ENCODE measurements at places on chromosomes 16 and 17.

GRCh38 chr17:18250708-18251107 is 7.8 kb downstream of the FLII start:
- no peak for DNase-seq

GRCh38 chr17:82297714-82298537 is 19.5 kb downstream of the CD7 start:
- DNase-seq, result peak; percentile 83

- DNase-seq, result no peak
These were observed 8.0 kb downstream of the SRSF1 start for GRCh38 chr17:57999010-57999495.

DNA sequence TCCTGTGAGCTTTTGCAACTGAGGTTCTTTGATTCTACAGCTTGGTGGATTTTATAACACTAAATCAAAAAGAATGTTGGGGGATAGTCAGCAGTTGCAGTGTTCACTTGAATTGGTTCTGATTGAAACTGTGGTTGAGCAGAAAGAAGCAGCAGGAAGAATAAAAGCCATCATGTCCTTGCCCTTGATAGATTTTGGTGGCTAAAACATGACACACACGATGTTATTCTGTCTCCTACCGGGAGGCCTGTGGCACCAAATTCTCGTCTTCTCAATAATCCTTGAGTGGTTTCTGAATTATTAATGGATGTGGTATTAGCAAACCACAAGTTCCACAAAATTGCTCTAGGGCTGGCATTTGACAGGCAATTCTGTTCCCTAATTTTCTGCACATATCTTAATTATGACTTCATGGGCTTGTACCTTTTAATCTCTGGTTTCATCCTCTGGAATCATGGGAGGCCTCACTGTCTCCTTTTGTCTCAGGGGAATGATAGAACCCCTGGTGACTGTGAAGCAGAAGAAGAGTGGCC is 338.2 kb downstream of the SNX29 start:
- no peak for DNase-seq

DNA sequence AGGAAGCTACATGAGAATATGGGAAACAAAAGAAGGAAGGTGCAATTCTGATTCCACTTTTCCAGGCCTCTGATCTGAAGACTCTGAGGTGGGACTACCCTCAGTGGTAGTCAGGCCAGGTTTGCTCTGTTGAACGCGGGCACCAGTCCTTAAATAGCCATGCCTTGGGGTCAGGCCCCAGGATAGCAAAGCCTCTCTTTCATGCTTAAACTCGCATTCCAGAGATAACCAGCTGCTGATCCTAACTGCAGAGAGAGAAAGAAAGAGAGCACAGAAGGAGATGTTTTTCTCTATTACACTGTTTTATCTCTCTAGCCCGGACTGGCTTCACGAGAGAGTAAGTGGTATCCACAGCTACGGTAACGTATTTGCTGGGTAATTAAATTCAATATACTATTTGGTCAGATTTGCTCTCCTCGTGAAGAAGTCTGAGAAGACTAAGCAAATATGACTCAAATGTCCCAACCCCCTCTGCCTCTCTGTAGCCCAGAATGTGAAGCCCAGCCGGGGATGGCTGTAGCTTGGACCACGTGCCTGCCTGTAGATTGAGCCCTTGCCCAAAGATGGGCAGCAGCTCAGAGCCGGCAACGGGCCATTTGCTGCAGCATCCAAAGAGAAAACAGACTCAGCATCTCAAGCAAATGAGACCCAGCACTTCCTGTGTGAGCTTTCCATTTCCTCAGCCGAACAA is 122.2 kb downstream of the SMG6 start:
- DNase-seq, result no peak

DNA sequence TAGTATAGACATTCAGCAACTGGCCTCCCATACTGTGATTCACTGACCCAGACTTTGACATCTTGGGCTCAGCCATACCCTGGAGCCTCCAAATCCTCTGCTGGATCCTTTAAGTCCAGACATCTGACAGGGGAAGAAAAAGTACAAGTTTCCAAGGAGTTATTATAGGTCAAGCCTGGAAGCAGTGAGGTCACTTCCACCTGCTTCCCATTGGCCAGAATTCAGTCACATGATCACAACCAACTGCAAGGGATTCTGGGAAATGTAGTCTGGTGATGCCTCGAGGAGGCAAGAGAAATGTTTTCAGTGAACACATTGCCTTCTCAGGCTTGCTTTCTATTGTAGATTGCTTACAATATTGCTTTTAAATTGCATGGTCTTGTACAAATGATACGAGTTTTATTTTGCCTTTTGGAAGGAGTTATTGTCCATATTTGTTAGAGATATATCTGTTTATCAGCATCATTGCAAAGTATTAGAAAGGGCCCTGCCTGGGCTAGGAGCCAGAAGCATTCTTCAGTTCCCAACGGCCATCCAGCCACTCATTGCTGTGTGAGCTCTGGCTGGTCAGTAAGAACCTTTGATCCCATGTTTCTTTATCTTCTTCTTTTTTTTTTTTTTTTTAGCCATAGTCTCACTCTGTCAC is 696.9 kb downstream of the WWOX start:
- DNase-seq, result no peak

All from stimulated activated CD8-positive, alpha-beta memory T cell treated with anti-CD3 and anti-CD28 coated beads, Interleukin-15, amount 100 ng/mL, for 4 hours (primary cell).